ENCODE measurements at places on chromosomes 2 and 18.

DNA sequence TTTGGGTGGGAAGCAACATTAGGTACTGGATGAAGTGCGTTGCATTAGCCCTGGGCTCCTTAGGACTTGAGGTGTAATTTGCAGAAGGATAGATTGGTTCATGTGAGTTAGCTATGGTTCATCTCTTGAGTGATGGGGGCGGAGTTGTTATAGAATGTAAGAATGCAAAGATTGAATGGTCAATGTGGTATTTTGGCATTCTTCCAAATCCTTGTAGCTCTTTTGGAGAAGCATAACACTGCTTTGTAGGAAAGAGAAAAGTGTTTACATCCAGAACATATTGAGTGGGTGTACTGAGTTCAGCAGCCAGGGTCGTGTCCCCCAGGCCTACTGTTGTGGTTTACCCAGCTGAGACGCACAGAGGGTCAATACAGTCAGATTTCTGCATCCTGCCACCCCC is 173.5 kb downstream of the FMNL2 start:
- no peak for DNase-seq

DNA sequence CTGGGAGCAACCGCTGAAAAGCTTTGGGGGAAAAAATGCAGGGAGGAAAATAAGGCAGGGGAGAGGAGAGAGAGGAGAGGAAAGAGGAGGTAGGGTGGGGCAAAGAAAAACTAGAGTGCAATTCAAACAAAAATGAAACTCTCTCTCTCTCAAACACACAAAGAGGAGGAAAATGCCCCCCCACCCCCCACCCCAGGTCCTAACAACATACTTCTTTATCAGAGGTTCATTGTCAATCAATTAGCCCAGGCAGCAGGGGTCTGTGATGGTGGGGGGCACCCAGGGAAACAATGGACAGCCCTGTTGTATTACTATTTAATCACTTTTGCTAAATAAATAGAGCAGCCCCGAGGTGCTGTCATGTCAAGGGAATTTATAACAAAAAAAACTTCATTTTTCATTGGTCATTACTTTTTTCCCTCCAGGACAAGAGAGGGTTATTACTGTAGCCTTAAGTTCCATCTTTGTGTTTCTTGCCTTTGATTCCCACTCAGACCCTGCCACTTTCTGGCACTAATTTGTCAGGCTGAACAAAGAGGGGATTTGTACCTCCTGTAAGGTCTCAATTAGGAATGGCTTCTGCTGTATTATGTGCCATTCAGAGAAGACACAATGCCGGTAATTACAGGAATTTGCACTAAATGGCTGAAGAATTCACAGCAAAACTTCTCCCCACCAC is 55.0 kb downstream of the PLEKHM3 start:
- no peak for DNase-seq

DNA sequence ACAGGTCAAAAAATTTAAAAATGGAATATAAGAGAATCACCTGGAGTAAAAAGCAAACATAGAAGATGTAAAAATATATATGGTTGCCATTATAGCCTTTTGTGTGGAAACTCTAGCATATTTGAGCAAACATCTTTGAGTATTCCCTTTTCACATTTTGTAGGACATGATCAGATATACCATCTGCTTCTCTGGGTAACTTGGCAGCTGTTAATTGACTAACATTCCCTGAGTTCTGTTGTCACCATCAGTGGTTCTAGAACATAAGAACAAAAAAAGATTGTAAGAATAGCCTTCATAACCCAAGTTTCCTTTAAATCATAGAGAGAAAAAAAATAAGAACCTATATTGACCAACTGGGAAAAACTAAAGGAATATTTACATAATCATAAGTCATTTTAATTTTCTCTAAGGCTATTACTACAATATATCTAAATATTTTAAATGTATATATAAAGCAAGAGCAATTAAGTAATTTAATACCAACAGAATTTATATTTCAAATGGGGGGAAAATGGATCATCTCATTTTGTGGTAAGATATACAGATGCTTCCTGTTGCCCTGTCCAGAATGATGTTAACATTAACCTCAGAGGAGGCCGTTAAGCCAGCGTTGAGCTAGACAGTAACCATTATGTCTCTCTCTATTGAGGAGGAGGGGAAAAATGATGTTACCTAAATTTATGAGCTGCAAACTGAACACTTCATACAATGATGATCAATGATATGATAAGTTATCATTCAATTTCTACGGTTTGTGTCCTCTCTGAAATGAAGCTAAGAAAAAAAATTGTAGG is 9.8 kb upstream of the INO80D start:
- no peak for DNase-seq

DNA sequence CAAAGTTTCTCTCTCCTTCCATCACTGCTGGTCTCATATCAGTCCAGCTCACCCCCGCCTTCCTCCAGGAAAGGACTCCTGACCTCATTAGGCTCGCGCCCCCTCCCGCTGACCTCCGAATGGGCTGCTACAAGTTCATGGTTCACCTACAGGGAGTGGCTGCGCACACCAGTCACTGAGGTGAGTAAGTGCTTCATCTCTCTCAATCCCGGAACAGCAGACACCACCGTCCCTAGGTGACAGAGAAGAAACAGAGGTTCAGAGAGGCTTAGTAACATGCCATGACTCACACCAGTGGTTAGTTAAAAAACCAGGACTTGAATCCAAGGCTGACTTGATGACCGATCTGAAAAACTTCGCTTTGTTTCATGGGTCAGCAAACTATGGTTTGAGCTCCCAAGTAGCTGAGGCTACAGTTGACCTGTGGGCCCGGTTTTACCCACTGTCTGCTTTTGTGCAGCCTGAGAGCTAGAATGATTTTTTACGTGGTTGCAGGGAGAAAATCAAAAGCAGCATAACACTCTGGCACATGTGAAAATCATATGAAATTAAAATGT is 42.0 kb downstream of the ZFP36L2 start:
- peak; percentile 57 for DNase-seq

DNA sequence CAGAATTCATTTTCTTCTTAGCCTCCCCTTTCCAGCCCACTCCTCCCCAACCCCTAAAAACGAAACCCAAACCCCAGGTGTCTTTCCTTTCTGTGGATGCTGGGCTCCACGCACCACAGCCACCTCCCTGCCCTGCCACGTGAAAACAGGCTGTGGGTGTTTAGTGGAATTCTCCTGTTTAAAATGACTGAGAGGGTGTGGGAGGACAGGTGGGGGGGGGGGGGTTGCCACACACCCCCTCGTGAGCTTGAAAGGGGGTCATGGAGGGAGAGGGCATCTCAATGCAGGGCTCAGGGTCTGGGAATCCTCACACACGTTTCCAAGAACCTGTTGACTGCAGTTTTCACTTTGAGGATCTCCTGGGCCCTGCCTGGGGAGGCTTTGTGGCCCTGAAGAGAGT is 110.3 kb downstream of the FAM210A start:
- DNase-seq: no peak

GRCh38 chr18:58788971-58789875 is 75.5 kb upstream of the ZNF532 start:
- no peak for DNase-seq

DNA sequence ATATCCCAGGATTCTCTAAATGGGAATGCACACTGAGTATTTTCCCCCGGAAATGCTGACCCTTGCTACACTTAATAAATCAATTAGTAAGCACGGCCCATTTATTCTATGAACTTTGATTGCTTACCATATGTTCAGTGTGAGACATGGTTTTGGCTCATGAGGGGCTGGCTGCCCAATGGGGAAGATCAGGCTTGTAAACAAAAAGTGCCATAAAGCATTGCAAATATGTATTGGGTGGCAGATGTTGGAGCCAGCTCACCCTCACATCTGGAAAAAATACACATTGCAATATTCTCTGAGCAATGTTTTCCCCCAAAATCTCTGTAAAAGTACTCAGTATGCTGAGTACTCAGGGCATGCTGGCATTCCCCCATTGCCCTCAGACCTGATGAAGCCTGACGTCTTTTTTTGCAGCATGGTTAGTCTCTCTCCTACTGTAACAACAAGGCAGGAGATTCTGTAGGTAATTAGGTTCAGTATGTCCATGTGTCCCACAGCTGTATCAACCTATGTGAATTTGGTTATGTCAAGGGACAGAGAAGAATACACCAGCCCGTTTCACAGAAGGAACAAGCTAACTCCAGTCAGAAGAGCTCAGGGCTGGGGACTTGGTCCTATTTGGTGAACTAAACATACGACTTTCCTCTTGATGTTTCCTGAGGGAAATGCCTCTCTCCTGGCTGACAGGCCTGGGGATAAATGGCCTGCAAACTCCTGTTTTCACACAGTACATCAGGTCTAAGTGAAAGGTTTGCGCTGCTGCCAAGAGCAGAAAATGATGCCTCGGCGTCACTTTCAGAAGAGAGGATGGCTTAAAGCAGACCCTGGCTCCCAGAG is 202.4 kb downstream of the INSIG2 start:
- DNase-seq: no peak

GRCh38 chr2:43592443-43592842 is 3.4 kb downstream of the THADA start:
- DNase-seq: no peak

DNA sequence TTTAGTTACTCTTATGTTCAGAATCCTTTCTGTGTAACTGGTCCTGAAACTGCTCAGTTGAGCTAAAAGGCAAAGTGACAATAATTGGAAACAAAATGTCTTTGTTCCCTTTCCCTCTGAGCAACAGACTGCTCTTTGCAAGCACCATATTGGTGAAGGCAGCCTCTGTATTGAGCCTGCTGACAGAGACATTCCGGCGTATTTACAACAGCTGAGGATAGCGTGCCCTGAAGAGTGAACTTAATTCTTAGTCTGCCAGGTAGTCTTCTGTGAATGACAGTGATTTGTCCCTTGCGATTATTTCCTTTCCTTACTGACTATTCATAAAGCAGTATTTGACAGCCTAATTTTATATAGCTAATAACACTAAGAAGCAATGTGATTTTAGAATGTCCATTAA is 239.1 kb downstream of the CPS1 start:
- DNase-seq: no peak

- DNase-seq: no peak
These were observed 24.4 kb downstream of the SP5 start for GRCh38 chr2:170739507-170740046.

DNA sequence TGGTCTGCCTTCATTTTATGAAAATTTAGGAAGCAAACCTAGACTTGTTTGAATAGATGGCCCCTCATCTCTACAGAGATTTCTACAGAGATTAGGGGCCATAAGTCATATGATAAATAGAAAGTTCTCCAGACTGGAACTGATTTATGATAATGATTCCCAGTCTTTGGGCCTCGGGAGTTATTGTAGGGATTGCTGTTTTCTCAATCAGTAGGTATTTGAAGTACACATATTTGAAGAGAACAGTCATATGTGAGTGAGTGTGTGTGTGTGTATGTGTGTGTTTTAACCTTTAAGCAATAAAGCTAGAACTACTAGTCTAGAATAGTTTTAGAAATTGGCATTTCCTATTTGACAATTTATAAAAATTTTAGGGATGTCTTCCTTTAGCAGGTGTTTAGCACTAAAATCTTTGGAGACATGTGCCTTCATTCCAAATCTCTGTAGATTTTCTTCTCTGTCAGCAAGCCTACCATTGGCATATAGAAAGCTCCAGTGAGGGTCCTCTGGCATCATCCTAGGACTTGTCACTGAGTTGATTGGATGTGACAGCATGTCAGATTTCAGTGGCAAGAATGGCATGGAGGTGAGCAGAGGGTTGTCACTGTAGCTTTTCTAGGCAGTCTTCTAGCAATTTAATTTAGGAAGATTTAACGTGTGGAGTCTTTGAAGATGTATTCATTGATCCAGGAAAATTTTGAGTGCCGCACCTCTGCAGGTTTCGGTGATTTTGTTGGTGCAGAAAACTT is 71.2 kb downstream of the MYO1B start:
- DNase-seq: no peak

GRCh38 chr2:150168595-150169236 is 318.8 kb downstream of the RND3 start:
- no peak for DNase-seq

DNA sequence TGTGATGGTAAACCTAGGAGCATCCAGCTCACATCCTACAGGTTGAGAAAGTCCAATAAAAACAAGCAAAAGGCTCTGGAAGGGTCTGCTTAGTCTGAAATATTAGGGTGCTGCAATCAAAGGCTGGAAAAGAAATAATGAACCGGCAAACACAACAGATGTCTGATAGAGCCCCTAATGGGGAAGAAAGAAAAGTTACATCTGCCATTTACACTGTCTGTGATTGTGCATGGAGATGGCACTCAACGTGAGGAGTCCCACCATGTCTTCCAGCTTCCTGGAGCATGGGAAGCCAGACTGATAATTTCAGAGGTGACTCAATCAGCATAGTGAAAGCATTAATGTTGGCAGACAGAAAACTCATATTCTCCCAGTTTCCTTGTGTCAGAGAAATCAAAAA is 307.8 kb downstream of the EPHA4 start:
- DNase-seq: no peak

DNA sequence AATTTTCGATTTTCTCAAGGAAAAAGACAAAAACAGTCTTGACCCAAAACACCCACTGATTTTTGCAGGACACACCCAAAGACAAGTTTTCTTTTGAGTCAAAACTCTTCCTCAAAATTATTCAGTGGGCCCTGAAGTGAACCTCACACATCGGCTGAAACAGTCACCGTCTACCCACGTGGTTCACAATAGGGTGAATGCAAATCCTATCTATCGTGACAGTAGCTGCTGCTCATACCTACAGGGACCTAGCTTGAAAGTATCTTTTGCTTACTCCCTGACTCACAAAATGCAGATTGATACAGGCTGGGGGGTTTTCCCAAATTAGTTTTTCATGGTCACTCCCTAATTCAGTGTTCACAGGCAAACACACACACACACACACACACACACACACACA is 10.7 kb upstream of the CD226 start:
- DNase-seq: peak; percentile 42

DNA sequence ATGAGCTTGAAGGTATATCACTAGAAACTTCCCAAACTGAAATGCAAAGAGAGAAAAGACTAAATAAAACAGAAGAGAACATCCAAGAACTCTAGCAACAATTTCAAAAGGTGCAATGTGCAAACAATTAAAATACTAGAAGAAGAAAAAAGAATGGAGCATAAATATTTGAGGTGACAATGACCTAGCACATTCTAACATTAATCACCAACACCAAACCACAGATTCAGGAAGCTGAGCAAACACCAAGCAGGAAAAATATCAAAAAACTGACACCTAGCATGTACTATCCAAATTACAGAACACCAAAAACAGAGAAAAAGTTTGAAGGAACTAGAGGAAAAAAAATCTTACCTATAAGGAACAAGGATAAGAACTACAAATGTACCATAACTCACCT is 460.8 kb downstream of the IRS1 start:
- DNase-seq: no peak

GRCh38 chr2:37683921-37684780 is 12.7 kb upstream of the CDC42EP3 start:
- no peak for DNase-seq

- no peak for DNase-seq
These were observed 48.4 kb downstream of the PLEKHB2 start for GRCh38 chr2:131153529-131153928.

All from activated naive CD4-positive, alpha-beta T cell treated with anti-CD3 and anti-CD28 coated beads, Interleukin-2, amount 50 U/mL, for 16 hours (primary cell).